Activated CD4-positive, alpha-beta T cell treated with anti-CD3 and anti-CD28 coated beads, Interleukin-2, amount 10 ng/mL, durations not matched to agents 7 days and 5 days (primary cell): ENCODE measurements at places on chromosomes 2 and 18.
A peak's percentile ranks its signal among the peaks of the same experiment; 100 is the strongest.

GRCh38 chr18:79641722-79642497, 37.7 kb upstream of the CTDP1 start:
- H3K4me3 ChIP-seq = no peak overlapping the region
- H3K27me3 ChIP-seq = peaks cover 4% of the 10 kb centered on the region
- H3K4me1 ChIP-seq = peaks cover 5% of the 10 kb centered on the region
- no peak overlapping the region for H3K27ac ChIP-seq

DNA sequence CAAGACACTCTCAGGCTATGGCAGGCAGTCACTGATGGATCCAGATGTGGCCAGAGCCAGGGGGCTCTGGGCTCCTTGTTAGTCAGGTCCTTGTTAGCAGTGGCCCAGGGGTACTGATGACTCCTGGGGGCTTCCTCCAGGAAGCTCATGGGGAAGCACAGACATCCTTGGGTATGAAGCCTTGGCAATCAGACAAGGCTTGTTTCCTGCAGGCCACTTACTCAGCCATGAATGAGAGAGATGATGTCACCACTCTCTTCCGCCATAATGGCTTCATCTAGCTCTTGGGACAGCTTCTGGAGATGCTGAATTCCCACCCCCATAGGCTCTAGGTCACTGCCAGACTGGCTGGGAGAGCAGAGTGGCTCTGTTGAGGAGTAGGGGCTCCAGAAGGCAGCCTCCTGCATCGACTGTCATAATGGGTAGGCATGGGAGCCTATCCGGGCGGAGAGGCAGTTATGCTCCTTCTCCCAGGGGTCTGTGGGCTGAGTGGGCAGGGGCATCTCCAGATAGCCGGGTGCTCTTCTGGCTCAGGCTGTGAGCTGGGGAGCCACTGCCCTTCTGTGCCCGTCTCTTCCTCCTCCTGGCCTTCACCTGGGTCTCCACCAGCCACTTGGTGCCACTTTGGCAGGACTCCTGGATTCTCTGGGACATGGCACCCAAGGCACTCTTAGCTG, 40.2 kb upstream of the BMPR2 start:
- H3K4me1 ChIP-seq = no peaks in the 10 kb centered on the region
- H3K27me3 ChIP-seq = no peaks in the 10 kb centered on the region
- H3K27ac ChIP-seq = no peak overlapping the region
- H3K4me3 ChIP-seq = no peak overlapping the region
- DNase-seq = no peak

- peaks cover 4% of the 10 kb centered on the region for H3K4me1 ChIP-seq
- no peaks in the 10 kb centered on the region for H3K27me3 ChIP-seq
- no peak overlapping the region for H3K4me3 ChIP-seq
- peak; percentile 16 for DNase-seq
These were observed 70.8 kb downstream of the RTP5 start for GRCh38 chr2:241940329-241940728.

- H3K27ac ChIP-seq = no peak overlapping the region
- no peaks in the 10 kb centered on the region for H3K36me3 ChIP-seq
- no peaks in the 10 kb centered on the region for H3K4me1 ChIP-seq
These were observed 771.5 kb downstream of the GALR1 start for GRCh38 chr18:78021196-78021595.

DNA sequence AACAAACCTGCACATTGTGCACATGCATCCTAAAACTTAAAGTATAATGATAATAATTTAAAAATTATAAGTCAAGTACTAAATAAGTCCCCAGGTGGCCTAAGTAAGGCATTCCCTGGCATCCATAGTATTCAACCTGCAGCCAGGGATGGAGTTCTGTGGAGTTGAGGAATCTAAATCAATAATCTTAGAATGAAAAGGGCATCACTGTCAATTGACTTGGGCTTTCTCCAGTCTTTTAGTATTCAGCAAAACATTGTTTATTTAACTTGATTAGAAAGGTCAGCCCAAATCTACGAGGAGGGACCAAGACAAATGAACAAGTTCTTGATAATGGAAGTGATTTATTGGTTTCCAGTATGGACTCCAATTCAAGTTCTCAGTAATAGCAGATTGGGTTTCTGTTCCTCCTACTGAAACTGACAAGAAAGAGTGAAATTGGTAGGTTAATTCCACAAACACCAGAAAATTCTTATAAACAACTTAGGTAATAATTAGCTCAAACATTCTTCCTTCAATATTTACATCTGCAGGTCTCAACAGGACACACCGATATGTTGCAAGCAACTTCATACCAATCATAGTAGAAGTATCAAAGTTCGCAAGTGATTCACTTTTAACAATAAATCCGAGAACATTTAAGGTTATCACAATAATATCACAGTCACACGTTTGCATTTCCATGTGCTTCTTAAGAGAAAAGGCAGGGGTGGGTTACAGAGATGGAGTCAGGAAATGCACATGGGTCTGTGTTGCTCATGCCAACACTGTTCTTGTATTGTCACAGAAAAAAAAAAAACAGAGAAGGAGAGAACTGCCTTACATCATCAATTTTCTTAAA, 51.7 kb upstream of the EHBP1 start:
- peaks cover 2% of the 10 kb centered on the region for H3K27me3 ChIP-seq
- no peaks in the 10 kb centered on the region for H3K4me1 ChIP-seq
- H3K36me3 ChIP-seq = no peaks in the 10 kb centered on the region
- no peak overlapping the region for H3K27ac ChIP-seq

GRCh38 chr2:128499367-128500137, 180.9 kb upstream of the HS6ST1 start:
- no peaks in the 10 kb centered on the region for H3K36me3 ChIP-seq
- H3K4me3 ChIP-seq = no peak overlapping the region
- DNase-seq = no peak
- no peaks in the 10 kb centered on the region for H3K4me1 ChIP-seq
- no peak overlapping the region for H3K27ac ChIP-seq
